ENCODE measurements at places on chromosomes 6 and 20. TPM values are rescaled to one million over a fixed set of nuclear protein-coding genes. Genes with fewer than 3 reads are reported as not detected.

Gene TAP1
- total RNA-seq: 32.8 TPM

Gene SUMO4
- not detected for total RNA-seq

Gene WFDC5
- not detected for total RNA-seq

Gene TIAM2
- 24.2 TPM for total RNA-seq

Gene AIF1
- not detected for total RNA-seq

Gene GJA1
- total RNA-seq: 95.6 TPM

Gene PET117
- 3.7 TPM for total RNA-seq

Gene SLC17A2
- total RNA-seq: not detected

Gene MBOAT1
- total RNA-seq: 3.8 TPM

Gene BPIFB2
- not detected for total RNA-seq

Gene RAB32
- total RNA-seq: 89.6 TPM
